Right renal pelvis (tissue), 4 donors: ENCODE measurements at places on chromosomes 7 and 10. TPM values are rescaled to one million over a fixed set of nuclear protein-coding genes. Genes with fewer than 3 reads are reported as not detected.

GRCh38 chr10:8378198-8378983 lies 323.9 kb downstream of the GATA3 start:
- no peak for DNase-seq

Gene PDK4
- polyA plus RNA-seq: 21.5 TPM

Gene IDI2
- not detected for polyA plus RNA-seq

- DNase-seq: no peak
Observed at GRCh38 chr10:11325817-11326216, 285.6 kb downstream of the USP6NL start.

Gene ADAMTS14
- polyA plus RNA-seq: 1.3 TPM

DNA sequence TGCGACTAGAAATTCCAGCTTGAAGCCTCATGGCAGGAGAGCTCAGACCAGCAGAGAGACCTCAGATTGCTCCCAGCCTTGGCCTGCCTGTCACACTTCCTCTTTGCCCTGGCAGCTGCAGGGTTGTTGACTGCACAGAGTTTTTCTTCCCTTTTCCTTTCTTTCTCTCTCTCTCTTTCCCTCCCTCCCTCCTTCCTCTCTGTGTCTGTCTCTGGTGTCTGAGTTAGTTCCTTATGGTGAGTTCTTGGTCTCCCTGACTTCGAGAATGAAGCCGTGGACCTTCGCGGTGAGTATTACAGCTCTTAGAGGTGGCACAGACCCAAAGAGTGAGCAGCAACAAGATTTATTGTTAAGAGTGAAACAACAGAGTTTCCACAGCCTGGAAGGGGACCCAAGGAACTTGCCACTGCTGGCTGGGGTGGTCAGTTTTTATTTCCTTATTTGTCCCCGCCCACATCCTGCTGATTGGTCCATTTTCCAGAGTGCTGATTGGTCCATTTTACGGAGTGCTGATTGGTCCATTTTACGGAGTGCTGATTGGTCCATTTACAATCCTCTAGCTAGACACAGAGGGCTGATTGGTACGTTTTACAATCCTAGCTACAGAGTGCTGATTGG lies 266.3 kb downstream of the RPS24 start:
- DNase-seq: no peak

DNA sequence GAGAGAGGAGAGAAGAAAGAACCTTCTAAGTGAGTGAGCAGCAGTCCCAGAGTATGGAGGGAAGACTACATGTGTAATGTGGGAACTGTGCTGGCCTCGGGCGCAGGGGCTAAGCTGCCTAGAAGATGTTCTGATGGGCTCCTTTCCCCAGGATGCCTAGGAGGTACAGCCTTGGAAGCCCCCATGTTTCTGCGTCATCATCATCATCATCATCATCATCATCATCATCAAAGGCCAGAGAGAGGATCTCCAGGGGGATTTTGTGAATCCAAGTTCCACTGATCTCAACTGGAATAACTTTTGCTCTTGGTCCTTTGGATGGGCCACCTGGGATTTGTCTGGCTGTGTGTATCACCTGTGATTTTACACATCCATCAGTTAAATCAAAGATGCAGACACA lies 86.0 kb downstream of the BUB3 start:
- DNase-seq: no peak

- no peak for DNase-seq
Observed at GRCh38 chr7:88539518-88539917, 220.0 kb upstream of the ZNF804B start.

GRCh38 chr7:80771523-80771922 lies 133.1 kb downstream of the CD36 start:
- no peak for DNase-seq

Gene UFSP1
- 2.3 TPM for polyA plus RNA-seq

DNA sequence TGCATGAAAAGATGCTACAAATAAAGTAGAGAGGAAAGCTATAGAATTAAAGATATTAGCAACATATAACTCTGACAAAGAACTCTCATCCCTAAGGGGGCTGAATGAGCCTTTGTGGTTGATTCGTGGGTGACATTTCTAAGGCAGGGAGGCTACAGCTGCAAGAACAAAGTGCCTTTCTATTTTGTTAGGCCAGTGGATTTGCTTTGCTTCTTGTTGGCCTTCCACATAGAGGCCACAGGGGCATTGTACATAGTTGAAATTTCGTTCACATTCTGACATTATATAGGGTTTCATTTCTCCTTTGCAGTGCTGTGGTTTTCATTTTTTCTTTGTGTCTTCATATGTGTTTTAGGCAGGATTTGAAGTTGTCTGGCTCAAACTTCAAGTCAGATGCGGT lies 819.2 kb upstream of the C7orf33 start:
- no peak for DNase-seq

DNA sequence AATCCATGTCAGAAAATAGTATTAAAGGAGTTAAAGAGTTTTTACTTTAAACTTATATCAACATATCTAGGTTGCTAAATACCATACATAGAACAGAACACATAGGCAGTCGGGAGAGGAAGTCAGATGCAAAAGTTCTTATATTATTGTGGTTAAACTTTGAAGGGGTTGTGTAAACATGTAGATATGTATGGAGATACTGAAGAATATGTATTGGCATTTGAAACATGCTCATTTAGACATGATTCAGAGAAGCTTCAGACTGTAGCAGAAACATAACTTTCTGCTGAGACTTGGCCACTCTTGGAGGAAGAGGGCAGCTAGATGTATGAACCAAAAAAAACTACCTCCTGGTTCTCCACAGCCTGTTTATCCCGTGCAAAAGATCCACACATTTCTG lies 103.5 kb upstream of the FERD3L start:
- DNase-seq: no peak

DNA sequence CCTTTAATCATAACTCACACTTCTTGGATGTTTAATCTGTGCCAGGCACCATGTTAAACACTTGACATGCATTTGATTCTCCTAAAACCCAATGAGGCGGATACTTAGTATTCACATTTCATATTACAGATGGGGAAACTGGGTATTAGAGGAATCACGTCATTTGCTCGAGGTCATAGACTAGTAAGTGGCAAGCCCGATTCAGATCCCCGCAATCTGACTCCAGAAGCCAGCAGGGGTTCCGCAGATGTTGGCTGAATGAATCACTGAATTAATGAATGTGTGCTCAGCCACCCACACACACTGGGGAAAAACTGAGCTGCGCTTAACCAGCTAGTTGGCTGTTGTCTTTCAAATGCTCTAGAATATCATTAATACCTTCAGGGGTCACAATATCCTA lies 22.5 kb upstream of the ENO4 start:
- no peak for DNase-seq

GRCh38 chr7:130961128-130961601 lies 227.2 kb upstream of the KLF14 start:
- no peak for DNase-seq

- DNase-seq: no peak
Observed at GRCh38 chr7:138015096-138015495, 13.2 kb upstream of the CREB3L2 start.

GRCh38 chr10:51857305-51857704 lies 157.9 kb upstream of the CSTF2T start:
- no peak for DNase-seq

DNA sequence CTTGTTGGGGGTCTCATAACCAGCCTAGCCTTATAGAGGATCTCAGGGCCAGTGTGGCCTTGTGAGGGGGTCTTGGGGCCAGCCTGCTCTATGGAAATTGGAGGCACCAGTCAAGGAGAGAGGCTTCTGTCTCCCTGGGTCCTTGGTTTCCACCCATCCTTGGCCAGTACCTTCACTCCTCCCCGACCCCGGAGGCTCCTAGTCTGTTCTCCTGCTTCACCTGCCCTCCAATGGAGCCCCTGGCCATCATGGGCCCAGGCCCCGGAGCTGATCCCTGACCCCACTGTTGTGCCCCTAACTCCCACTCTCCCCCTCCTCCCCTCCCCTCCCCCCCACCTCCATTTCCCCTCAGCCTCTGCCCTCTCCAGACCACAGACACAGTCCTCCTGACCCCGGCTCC lies 29.7 kb downstream of the RASGEF1A start:
- no peak for DNase-seq

- no peak for DNase-seq
Observed at GRCh38 chr10:89640241-89640640, 4.8 kb downstream of the PANK1 start.

DNA sequence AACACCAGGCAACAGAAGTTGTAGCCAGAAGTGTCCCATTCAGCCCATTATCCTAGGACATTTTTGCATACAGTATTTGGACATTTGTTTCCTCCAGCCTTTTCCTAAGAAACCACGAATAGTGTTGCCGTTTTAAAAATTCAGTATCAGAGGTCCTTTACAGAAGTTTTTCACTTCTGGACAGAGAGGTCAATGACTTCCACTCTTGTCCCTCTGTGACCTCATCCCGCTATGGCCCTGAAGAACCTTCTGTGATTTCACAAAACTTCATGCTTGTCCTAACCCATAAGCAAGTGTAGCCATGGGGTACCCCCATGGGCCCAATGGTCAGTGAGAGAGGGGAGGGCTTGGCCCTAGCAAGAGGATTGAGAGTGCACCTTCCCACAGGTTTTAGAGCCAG lies 364.8 kb downstream of the TNS3 start:
- DNase-seq: no peak

DNA sequence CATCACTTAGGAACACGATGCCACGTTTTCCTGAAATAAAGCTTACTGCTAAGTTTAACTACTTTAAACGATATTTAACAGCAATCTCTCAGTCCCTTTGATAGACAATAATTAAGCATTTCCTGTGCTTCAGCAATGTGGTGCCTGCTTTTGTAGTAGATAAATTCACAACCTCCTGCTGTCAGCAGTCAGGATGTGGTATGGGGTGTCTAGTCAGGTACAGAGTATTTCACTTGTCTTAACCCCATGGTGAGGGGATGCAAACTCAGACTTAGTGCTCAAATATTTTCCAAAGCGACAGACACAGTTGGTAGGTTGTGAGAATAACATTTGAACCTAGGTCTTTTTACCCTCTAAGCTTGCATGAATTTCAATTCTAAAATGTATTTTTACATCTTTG lies 526.2 kb upstream of the PFKP start:
- DNase-seq: no peak

- no peak for DNase-seq
Observed at GRCh38 chr10:14519785-14520184, 189.1 kb upstream of the FRMD4A start.

DNA sequence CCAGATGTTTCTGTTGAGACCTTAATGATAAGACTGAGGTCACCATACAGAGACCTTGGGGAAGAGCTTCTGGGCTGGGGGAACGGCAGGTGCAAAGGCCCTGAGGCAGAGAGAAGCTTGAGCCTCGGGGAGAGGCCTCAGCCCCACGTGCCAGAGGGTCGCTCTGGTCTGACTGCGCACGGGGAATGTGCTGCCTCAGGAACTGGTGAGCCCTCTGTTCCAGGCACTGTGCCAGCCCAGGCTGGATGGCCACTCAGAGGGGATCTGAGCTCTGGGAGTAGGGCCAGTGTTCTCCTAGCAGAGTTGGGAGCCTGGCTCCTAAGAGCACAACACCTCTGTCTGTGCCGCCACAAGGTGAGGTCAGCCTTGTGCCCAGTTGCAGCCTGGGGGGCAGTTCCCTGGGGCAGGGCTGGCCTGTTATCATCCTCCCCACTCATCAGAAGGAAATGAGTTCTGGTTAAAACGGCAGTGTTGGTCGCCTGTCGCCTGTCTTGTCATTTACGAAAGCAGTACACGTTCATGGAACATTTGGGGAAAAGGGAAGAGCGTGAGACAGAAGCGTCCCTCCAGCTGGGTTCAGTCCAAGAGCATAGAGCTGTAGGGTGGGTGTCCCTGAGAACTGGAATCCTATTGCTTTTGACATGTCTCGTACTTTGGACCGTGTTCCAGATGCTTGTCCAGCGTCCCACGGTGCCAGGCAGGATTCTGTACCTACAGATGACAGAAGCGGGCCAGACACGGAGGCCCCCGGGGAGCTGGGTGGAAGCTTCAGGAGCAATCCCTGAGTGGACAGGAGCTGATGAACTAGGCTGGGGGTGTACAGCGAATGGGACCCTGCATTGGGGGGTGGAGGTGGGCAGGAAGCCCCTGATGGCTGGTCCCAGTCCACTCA lies 4.3 kb downstream of the TTYH3 start:
- DNase-seq: no peak

Gene COL17A1
- polyA plus RNA-seq: 0.93 TPM

DNA sequence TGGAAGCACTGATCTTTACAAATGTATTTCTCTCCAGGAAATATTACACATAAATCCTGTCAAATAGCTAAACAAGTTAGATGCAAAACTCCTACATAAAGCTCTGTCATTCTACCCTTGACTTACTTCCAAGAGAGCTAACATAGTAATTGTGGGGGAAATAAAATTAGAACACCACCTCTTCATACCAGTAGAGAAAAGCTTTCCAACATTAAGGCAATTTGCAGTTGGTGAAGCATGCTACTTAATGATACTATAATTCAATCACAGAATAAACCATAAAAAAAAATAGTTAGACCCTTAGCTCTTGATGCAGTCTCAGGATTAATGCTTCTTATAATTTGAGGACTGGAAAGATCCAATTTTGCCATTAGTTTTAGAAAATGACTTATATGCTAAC lies 35.2 kb downstream of the SEMA3A start:
- DNase-seq: no peak

GRCh38 chr10:62666275-62666674 lies 138.2 kb upstream of the ADO start:
- no peak for DNase-seq

GRCh38 chr10:38072552-38072951 lies 21.6 kb upstream of the ZNF37A start:
- no peak for DNase-seq

GRCh38 chr7:112056409-112056808 lies 149.8 kb downstream of the DOCK4 start:
- no peak for DNase-seq

Gene CLDN3
- polyA plus RNA-seq: 43.5 TPM

Gene FBXO24
- polyA plus RNA-seq: 1.5 TPM

Gene PTPRZ1
- 2.8 TPM for polyA plus RNA-seq

- DNase-seq: no peak
Observed at GRCh38 chr10:102931643-102932042, 13.5 kb downstream of the CNNM2 start.
